ENCODE measurements at places on chromosomes 1 and 21.

DNA sequence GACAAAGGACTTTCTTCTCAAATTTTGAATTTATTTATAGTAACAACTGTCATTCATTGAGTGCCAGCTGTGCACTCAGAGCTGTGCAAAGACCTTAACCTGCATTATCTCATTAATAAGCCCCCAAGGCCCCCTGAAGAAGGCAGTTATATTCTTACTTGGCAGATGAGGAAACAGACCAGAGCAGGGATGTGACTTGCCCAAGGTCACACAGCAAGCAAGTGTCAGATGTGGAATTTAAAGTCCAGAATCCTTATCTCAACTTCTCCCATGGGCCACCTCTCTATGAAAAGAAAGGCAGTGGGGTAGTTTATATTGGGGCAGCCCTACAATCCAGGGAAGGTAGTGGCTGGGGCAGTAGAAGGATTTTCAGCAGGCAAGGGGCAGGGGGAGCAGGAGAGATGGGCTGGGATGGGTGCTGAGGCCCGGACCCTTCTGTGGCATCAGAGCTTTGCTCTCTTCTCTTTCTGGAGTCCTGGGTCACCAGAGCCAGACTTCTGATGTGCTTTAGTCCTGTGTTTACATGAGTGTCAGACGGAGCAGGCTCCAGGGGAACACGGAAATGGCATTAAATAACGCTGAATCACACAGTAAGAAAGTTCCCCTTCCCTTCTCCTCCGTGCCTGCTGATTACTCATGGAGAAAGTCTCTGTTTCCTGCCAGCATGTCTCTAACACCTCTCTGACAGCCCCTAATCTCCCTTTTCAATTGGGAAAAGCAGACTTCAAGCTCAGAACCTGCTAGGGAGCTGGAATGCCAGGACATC, 39.5 kb downstream of the EPHB2 start:
- DNase-seq: no peak

GRCh38 chr1:11705596-11705995, 14.1 kb downstream of the DRAXIN start:
- DNase-seq: no peak

GRCh38 chr1:116330846-116331245, 42.2 kb upstream of the ATP1A1 start:
- DNase-seq: no peak

- no peak for DNase-seq
Observed at GRCh38 chr1:168151935-168152334, 15.2 kb upstream of the GPR161 start.

- peak; percentile 32 for DNase-seq
Observed at GRCh38 chr1:99766378-99766800, at the start of gene FRRS1. Gene FRRS1 (minus strand): TSS chr1:99766635. CDS start chr1:99748768, 17,867 bp downstream.

GRCh38 chr1:15750924-15751323, 7.7 kb upstream of the FBLIM1 start:
- no peak for DNase-seq

- DNase-seq: no peak
Observed at GRCh38 chr21:44052071-44052829, 40.1 kb downstream of the TRAPPC10 start.

GRCh38 chr1:11533790-11534787, 55.1 kb downstream of the DISP3 start:
- DNase-seq: no peak
